ENCODE measurements at places on chromosomes 4 and X.

- no peak for DNase-seq
Measured at GRCh38 chrX:54181202-54181953, 1.7 kb downstream of the FAM120C start.

DNA sequence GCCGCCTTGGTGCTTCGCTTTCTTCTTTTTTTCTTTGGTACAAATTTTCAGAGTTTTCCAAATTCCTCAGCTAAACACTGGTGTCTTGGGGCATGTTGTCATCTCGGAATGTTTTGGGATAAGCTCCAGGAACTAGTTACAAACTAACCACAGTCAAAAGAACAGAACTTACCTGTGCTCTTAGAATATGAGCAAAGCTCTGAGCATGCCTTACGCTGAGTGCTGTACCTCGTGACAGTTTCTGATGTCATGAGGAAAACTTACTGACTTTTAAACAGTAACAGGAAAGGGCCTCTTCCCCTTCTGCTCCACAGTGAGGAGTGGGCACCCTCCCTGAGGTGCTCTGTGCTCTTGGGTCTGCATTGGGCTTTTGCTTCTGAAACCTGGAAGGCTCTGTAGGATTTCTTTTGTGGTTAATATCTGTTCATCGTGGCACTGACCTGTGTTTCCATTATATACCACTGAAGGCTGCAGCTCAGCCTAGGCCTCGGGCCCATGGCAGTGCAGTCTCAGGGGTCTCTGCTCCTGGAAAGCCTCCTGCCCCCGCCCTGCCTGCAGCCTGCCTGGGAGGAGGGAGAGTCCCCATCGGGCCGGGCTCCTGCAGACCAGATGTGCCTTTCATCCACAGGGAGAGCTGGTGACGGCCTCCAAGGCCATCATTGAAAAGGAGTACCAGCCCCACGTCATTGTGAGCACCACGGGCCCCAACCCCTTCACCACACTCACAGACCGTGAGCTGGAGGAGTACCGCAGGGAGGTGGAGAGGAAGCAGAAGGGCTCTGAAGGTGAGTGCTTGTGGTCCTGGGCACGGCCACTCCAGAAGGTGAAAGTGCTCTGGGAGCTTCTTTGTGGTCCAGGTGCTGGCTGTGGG, 48.7 kb downstream of the NOP14 start:
- no peak for DNase-seq

DNA sequence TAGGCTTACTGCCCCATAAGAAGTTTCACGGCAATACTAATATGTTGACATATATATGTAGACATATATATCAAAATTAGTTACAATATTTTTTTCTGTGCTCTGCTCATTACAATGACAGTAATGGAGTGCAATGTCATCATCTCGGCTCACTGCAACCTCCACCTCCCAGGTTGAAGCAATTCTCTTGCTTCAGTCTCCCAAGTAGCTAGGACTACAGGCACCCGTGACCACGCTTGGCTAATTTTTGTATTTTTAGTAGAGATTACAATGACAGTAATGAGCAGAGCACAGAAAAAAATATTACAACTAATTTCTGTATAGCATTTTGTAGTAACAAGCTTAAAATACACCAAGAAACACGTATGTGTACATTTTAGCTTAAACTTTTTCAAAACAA, 7.6 kb downstream of the EIF4E start:
- no peak for DNase-seq

DNA sequence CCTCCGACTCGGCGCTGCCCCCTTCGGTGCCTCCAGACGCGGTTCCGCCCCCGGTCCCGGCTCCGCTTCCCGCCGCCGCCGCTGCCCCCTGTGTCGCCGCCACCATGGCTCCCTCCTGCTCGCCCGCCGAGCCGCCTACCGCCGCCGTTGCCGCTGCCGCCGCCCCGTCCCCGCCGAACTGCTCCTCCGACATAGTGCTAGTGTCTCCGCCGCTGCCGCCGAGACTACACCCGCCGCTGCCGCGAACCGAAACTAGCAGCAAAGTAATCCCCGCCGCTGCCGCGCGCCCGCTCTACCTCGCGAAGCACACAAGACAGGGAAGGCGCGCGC, 340 bp downstream of the HNRNPD start:
- no peak for DNase-seq

- peak; percentile 40 for DNase-seq
Measured at GRCh38 chr4:155667568-155668511, 1.2 kb downstream of the GUCY1A1 start.

DNA sequence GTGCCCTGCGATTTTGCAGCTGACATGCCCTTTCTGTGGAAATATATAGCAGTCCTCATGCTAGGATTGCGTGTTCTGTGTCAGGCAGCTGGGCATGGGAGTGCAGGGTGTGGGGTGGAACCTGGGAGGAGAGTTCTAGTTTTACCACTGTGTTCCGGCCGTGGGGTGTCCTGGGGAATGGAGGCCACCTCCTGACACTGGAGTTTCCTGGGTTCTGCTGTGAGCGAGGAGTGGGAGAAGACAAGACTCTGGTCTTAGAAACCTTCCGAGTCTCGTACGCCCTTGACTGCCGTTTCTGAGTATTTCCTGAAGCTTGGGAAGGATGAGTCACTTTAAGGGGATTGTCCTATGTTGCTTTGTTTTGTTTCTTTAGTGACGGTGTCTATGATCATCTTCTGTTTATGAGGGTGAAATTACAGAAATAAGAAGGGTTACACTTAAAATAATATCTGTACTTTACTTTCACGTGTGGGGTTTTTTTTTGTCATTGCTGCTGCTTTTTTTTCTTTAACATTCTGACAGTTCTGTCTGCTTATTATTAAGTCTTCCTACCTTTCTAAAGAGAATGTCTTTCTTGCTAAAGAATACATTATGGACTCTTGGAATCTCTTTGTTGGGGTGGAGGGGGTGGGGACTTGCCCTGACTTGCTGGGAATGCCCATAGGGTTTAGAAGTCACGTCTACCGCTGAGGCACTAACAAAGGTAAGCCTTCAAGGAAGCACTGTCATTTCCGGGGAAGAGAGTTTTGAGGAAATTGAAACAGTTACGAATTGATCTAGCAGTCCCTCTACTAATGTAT, 19.1 kb downstream of the CD99 start:
- DNase-seq: no peak

DNA sequence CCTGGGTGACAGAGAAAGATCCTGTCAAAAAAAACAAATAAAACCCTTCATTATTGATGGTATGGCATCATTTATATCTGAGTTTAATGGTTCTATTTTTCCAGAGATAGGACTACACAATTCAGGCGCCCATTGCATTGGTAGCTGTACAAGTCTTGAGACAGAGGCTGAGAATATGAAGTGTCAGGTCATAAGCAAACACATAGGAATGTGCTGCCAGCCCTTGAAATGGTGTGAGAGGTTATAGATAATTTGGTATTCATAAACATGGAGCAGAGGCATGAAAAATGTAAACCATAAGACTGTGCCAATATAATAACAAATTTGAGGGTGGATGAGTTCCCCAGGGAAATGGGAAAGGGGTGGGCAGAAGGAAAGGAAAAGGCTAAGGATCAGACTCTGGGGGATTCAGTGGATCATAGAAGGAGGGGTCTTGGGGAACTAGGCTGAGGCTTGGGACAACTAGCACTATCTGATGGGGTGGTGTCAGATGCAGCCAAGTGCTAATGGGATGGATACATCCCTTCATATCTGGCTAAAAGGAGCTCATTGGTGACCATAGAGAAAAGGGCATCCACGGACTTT, 50.8 kb downstream of the MAOA start:
- DNase-seq: no peak

DNA sequence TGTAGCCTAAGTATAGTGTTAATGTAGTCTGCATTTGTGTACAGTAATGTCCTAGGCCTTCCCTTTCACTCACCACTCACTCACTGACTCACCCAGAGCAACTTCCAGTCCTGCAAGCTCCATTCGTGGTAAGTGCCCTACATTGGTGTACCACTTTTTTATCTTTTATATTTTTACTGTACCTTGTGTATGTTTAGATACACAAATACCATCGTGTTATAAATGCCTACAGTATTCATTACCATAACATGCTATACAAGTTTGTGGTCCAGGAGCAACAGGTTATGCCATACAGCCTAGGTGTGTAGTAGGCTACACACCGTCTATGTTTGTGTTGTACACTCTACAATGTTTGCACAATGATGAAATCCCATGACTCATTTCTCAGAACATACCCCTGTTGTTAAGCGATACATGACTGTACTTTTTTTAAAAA, 15.4 kb downstream of the TSPAN5 start:
- no peak for DNase-seq

DNA sequence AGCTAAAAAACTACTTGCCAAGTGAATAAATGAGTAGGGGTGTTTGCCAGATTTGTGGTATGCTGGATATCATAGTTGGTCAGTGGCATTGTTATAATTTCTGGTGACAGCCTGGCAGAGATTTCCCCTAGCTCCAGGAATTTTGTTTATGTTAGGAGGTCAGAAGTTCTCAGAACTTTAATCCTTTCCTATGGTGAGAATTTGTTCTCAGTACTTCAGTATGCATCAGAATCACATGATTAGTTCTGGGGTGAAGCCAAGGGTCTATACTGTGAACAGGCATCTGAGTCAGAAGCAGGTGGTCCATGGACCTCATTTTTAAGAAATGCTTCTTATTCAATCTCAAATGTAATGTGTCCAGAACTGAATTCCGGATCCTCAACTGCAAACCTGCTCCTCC, 10.5 kb downstream of the RASSF6 start:
- no peak for DNase-seq

DNA sequence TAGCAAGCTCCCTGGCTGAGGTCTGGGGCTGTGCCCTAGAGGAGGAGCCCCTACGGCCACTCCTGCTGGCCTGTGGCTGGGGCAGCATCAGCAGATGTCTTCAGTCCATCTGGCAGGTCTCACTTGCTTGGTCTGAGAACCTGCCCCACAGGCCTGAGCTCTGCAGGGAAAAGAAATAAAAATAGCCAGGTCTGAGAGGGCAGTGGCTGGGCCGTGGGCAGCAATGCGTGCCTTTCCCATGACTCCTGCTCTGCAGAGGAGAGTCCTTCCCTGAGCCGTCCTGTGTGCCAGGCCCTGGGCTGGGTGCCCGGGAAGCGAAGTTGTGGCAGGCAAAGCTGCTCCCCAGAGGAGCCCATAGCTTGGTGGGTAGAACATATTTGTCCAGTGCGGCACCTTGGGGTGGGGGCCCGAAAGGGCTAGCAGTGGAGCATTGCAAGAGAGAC, 11.3 kb upstream of the KIAA0232 start:
- DNase-seq: no peak

DNA sequence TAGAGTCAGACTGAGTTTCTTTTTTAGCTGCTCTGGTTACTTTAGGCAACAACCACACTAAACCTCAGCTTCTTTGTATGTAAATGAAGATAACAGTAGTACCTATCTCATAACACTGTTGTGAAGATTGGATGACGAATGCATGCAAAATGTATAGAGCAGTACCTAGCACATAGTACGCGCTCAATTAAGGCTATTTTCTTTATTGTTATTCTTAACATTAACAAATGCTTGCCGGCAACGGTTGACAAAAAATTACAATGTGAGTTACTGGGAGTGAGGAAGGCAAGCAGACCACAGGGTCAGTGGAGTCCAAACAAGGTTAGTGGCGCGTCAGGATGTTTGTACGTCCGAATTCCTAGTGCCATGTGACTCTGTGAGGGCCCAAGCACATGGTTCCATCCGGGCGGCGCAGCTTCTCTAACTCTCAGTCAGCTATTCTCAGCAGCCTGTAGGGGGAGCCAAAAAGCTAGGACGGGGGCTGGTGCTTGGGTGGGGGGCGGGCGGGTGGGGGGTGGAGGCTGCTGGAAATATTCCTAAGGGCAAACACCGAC, 821 bp upstream of the NALF2 start:
- no peak for DNase-seq

GRCh38 chr4:6516281-6516680, 43.9 kb upstream of the PPP2R2C start:
- no peak for DNase-seq

DNA sequence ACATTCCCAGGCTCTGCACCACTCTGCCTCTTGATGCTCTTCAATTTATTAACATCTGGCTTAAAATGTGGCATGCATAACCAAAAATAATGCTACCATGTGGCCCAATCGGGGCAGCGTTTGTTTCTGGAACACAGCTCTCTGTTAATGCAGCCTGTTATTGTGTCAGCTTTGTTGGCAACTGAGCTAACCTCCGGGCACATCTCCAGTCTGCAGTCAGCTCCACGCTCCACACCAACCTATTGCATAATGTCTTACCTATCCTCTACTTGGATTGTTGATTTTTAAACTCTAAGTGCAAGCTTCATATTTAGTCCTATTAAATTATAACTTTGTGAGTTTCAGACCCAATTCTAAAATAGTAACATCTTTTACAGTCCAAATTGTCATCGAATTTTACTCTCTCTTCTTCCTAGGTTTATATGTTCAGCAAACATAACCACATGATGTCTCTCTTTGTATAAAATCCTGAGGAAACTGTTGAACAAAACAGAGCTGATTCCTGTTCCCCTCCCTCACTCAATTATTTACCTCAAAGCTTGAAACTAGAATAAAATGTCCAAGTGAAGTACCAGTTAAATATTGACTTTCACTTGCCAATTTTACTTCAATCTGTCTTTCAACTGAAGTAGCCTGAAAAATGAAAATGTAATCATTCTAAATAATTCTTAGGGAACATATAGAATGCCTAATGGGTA, 92.2 kb upstream of the RAPGEF2 start:
- peak; percentile 17 for DNase-seq

DNA sequence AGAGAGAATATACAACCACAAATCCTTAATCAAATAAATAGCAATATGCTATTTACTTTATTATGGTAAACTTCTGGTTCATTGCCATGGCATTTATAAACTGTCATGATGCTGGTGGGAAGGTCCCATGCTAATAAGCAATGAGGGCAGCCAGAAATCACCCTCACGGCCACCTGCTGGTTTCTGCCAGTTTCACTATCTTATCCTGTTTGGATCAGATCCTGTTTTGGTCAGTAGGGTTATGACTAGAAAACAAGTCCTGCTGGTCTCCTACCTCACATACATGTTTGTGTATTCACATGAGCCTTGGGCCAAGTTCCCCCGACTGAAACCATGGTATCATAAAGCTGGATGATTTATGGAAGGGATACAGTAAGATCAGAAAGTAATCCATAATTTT, 28.1 kb downstream of the XAGE5 start:
- DNase-seq: no peak

GRCh38 chrX:68895341-68895755, 66.5 kb downstream of the EFNB1 start:
- DNase-seq: no peak

DNA sequence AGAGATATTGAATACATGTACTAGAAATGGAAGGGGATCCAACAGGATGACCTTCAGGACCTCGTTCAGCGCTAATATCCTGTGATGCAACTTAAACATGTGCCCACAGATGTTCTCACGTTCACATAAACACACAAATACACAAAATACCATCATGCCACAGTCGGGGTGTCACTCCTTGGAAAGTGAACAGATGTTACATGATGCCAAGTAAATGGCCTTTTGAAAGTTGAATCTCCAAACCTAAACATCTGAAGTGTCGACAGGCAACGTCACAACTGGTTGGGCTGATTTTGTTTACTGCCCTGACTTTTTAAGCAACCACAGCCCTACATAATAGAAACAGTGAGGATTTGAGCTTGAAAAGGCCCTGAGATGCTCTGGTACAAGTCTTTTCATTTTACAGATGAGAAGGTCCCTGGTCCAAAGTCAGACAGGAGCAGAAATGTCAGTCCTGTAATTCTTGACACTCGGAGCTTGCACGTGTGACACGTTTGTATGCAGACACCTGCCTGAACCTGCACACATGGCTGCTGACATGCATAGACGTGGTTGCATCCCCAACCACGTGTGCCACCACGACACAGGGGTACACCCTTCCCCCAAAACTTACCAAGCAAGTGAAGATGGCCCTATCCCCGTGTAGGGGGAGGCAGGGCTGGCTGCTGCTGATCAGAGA, 23.5 kb upstream of the BCORL1 start:
- no peak for DNase-seq

GRCh38 chrX:74248889-74249288, 55.1 kb upstream of the ZCCHC13 start:
- DNase-seq: no peak

Measured in amygdala (tissue), 56 donors.